ENCODE measurements at places on chromosomes 12 and 14.

DNA sequence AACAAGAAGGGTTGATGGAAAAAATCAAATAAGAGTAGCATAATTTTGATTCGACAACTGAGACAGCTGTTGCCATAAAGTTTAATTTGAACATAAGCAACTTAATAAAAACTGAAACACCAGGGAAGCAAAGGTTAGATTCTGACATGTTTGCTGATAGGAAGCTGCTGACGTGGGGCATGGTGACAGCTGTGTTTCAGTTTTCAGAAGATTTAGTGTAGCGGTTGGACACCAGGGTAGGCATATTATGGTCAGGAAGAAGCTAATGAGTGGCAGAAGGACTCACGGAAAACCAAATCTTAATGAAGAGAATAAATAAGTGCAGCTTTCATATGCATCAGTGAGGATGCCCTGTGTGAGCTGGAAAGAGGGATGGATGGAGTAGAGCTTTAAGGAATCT lies 336.7 kb upstream of the RPL10L start:
- no peak for DNase-seq

- no peak for DNase-seq
These were observed 236.7 kb downstream of the BCL11B start for GRCh38 chr14:99035268-99035667.

DNA sequence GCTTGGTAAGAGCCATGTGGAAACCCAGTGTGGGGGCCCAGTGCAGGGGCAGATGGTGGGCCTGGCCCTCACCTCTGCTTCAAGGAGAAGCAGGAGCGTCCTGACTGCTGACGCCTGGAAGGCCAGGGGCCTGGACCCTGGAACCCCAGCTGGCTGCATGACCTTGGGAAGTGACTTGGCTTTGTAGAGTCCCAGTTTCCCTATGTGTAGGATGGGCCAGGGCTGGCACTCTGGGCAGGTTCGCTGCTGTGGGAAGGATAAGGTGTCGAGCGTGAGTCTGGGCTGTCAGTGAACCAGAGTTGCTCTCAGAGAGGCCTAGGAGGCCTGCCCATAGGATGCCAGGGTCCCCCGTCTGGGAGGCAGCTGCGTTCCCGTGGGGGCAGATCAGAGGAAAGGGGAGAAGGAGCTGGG lies 43.2 kb downstream of the TRAFD1 start:
- no peak for DNase-seq

DNA sequence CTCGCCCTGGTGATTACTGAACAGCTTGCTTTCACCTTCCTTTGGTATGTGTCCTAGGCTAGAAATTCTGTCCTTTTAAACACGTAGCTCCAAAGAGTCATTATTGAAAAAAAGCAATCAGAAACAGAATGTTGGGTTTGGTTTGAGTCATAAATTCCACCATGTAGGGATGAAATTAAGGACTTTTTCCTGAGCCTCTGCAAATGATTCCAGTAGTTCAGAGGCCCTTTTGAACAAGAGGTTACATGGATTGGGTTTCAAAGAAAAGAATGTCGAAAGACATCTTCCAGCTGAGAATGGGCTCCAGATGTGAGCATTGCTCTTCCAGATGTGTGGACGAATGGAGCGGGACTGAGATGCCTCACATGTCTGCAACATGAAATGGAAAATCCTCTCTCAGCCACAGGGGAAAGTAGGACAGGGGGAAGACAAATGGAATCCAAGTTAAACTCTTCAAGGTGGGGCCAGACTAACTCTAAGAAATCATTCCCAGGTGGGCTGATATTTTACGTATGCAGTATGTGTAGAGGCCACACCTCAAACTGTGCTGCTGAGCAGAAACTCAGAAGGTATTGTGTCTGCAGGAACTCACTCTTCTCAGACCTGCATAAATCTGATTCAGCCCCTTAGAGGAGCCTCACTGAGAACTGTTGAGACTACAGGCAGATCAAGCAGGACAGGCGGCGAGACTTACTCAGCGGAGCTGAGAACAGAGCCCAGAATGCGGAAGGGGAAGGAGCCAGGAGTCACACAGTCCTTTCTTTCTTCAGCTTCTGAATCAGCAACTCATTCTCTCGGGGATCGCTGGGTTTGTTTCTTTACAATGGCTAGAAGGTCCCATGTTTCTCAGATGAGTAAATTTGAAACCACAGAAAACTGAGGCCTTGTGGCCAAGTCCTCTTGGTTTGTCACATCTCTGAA lies 23.3 kb upstream of the EMP1 start:
- no peak for DNase-seq

- no peak for DNase-seq
These were observed 65.3 kb downstream of the TTLL5 start for GRCh38 chr14:75726321-75726720.

DNA sequence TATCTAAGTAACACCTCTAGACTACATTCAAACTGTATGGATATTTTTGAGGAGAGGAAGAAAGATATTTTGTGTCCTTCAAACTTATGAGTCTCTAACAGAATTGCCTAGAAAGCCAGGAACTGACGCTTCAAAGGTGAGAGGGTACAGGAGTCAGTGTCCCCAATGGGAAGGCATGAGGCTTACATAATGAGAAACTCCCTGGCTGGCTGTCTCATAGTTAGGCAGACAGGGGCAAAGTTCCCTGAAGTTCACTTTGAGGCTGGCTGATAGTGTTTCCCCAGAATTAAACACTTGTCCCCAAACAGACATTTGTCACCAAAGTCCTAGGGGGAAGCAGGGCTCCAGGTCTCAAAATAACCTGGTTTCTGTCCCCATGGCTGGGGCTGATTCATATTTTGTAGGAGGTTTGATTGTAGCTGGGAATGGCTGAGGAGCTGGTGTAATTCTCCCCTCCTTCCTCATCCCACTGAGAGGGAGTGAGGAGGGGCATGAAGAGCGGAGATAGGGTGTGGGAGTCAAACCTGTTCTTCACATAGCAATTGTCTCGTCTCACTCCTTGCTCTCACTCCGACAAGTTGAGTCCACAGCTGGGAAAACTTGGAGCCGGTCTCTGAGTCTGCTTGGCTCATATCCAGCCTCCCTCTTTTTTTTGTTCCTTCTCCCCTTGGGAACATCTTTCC lies 56.4 kb upstream of the CISTR start:
- no peak for DNase-seq

DNA sequence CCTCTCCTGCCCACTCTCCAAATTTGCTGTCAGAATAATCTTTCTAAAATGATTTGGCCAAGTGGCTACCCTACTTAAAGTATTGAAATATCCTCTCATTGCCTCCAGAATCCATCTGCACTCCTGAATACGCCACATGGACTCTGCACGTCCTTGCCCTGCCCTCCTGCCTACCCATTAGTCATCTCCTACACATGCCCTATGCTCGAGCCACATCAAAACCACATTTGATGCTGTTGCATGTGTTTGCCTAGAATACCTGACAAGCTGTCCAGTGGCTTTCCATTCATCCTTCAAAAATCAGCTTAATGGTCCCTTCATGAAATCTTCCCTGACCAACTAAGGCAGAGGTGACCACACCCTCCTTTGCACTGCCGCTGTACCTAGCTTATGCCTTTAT lies 17.0 kb downstream of the VCPKMT start:
- DNase-seq: no peak

Data from hematopoietic multipotent progenitor cell treated with erythropoietin and hydrocortisone succinate and interleukin-3 and kit ligand, for 15 days (in vitro differentiated cells).